Left lung (tissue), 14 donors: ENCODE measurements at places on chromosomes 5 and 9. TPM values are rescaled to one million over a fixed set of nuclear protein-coding genes. Genes with fewer than 3 reads are reported as not detected.

- DNase-seq: no peak
These were observed 317.1 kb downstream of the MAT2B start for GRCh38 chr5:163822548-163822947.

GRCh38 chr5:30908356-30908755 is 285.1 kb upstream of the CDH6 start:
- DNase-seq: no peak

- peak; percentile 43 for DNase-seq
These were observed 240.8 kb downstream of the FSTL4 start for GRCh38 chr5:133371371-133372155.

GRCh38 chr5:86997516-86997915 is 270.2 kb upstream of the RASA1 start:
- DNase-seq: no peak

DNA sequence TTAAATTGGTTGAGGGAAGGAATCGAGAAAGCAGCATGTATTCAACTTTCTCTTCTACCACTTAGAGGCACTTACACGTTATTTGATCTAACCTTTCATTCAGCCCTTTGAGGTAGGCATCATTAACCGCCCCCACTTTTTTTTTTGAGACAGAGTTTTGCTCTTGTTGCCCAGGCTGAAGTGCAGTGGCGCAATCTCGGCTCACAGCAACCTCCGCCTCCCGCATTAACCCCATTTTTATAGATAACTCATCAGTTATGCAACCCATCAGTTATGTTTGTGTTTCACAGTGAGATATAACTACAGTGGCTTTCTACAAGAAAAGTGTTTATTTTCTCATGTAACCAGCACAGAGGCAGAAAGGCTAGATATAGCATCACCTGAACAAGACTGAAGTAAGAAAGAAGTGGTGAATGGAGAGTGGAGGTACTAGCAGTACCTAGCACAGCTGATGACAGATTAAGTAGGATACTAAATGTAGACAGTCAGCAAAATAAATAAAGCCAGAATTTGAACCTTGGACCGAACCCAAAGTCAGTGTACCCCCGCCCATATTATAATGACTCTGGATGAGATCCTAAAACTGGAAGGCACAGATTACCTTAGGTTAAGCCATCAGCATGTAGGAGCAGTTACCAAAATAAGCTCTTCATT is 91.2 kb downstream of the PJA2 start:
- DNase-seq: no peak

DNA sequence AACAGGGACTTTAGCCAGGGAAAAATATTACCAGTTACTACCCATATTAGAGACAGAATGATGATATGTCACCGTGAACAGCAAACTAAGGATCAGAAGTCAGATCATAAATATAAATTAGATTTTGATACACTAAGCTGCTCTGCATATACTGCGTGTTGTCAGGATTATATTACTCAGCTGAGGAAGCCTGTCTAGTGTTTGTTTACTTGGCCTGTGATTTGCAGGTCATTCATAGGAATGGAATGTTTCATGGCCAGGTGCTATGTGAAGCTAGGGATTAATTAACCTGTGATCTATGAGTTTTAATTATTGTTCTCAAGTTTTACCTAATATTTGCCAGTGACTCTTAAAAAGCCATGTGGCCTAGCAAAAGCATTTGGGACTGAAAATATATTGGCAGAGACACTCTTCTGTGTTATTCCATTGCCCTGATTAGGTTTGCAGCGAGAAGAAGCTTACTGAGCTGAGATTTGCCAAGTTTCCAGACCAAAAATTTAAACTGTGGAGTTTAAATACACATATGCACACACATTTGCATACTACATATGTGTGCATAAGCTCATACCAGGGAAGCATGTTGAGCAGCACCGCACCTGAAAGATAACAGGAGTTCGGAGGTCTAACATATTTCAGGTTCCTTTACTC is 496.3 kb upstream of the GRIA1 start:
- DNase-seq: no peak

Gene CCNB1
- polyA plus RNA-seq: 88.0 TPM

Gene CA9
- polyA plus RNA-seq: 1.8 TPM

- DNase-seq: no peak
These were observed 133.9 kb downstream of the GIN1 start for GRCh38 chr5:102986074-102986473.

DNA sequence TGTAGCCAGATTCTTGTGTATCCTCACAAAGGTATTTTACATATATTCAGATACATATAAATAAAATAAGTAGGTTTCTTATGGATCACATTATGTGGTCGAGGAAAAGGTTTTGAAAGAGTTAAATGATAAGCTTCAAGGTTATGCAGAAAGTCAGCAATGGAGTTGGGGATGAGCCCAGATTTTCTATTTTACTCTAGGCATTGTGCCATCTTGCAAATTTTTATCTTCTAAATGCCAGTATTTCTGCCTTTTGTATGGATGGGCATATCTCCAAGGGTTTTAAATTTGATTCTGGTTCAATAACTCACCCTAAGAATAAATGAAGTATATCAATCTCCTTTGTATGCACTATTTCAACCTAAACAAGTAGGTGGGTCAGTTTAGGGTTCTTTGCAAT is 410.7 kb downstream of the DMRTA1 start:
- DNase-seq: no peak

DNA sequence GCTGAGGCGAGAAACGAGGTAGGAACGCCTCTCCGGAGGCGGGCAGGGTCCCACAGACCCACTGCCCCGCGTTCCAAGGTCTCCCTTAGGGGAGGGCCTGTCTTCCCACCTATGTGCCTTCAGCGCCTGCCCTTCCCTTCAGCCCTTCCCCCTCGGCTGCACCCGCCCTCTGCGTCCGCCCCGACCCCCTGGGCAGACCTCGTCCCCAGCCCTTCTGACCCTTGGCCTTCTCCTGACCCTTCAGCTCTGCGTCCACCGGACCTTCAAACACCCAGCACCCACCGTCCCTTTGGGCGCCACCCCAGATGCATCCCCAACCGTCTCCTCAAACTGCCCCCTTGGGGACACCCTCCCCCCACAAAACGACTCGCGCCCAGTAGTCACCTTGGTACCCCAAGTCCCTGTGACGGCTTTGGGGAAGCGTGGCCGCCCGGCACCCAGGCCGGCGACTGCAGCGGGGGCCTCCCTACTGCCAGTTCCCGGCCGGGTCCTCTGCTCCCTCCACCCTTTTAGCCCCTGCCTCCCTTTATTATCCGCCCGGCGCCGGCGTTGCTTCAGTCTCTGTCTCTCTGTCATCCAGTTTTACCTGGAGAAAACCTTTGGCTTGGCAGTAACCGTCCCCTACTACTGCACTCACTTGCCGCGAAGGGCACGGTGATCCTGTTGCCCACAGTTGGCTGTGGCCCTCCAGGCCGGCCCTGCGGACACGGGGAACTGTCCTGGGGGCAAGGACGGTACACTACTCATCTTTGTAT is 421 bp downstream of the RUSC2 start:
- no peak for DNase-seq

Gene TEK
- 44.8 TPM for polyA plus RNA-seq
